ENCODE measurements at places on chromosomes 1 and 21.
A peak's percentile ranks its signal among the peaks of the same experiment; 100 is the strongest.

GRCh38 chr1:2446394-2446793 is 29.7 kb upstream of the PLCH2 start:
- H3K36me3 ChIP-seq = no peaks in the 10 kb centered on the region
- peaks cover 11% of the 10 kb centered on the region for H3K27me3 ChIP-seq
- no peak for DNase-seq
- H3K4me3 ChIP-seq = no peak overlapping the region
- H3K27ac ChIP-seq = no peak overlapping the region

GRCh38 chr1:50275566-50275965 is 147.7 kb downstream of the DMRTA2 start:
- H3K27me3 ChIP-seq = peaks cover 48% of the 10 kb centered on the region
- no peaks in the 10 kb centered on the region for H3K4me1 ChIP-seq
- no peaks in the 10 kb centered on the region for H3K36me3 ChIP-seq

- peak within 1 kb of the TSS; percentile 94 for H3K27ac ChIP-seq
- peak within 1 kb of the TSS; percentile 91 for H3K4me3 ChIP-seq
- H3K27me3 ChIP-seq = peaks cover 28% of the 10 kb centered on the region
- H3K4me1 ChIP-seq = peaks cover 27% of the 10 kb centered on the region
Measured at GRCh38 chr1:222618001-222618879, at the start of gene MIA3. Gene MIA3 (plus strand): TSS chr1:222618097. CDS start chr1:222618111, 14 bp downstream.

- peak overlapping the region; percentile 98 for H3K27ac ChIP-seq
- DNase-seq = no peak
- H3K27me3 ChIP-seq = no peaks in the 10 kb centered on the region
- peaks cover 9% of the 10 kb centered on the region for H3K36me3 ChIP-seq
Measured at GRCh38 chr1:185319139-185319475, 2.1 kb upstream of the IVNS1ABP start.

DNA sequence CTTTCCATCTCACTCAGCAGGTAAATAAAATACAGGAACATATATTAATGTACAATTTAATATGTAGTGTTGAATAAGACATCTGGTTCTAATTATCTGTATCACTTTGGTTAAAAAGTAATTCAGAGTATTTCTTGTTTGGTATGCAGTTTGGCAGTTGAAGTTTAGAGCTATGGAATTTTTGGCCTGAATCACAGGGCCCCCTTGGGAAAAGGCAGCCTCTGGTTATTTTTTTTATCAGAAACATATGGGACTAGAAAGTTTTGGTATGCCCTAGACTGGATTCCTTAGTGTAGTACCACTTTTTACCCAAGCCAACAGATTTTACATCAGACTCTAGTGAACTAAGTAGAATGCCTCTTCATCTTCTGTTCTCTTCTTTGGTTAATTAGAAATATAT is 26.4 kb downstream of the CNST start:
- DNase-seq = no peak
- peaks cover 28% of the 10 kb centered on the region for H3K4me1 ChIP-seq
- peak overlapping the region; percentile 19 for H3K27ac ChIP-seq
- H3K4me3 ChIP-seq = no peak overlapping the region
- no peaks in the 10 kb centered on the region for H3K27me3 ChIP-seq
- peaks cover 5% of the 10 kb centered on the region for H3K36me3 ChIP-seq

GRCh38 chr1:8913457-8913856 is 32.2 kb upstream of the CA6 start:
- no peak overlapping the region for H3K4me3 ChIP-seq
- H3K27me3 ChIP-seq = no peaks in the 10 kb centered on the region
- H3K4me1 ChIP-seq = peaks cover 8% of the 10 kb centered on the region
- H3K27ac ChIP-seq = peak overlapping the region; percentile 29

Data from T-helper 17 cell (primary cell).